ENCODE measurements at places on chromosomes 13 and 19.

DNA sequence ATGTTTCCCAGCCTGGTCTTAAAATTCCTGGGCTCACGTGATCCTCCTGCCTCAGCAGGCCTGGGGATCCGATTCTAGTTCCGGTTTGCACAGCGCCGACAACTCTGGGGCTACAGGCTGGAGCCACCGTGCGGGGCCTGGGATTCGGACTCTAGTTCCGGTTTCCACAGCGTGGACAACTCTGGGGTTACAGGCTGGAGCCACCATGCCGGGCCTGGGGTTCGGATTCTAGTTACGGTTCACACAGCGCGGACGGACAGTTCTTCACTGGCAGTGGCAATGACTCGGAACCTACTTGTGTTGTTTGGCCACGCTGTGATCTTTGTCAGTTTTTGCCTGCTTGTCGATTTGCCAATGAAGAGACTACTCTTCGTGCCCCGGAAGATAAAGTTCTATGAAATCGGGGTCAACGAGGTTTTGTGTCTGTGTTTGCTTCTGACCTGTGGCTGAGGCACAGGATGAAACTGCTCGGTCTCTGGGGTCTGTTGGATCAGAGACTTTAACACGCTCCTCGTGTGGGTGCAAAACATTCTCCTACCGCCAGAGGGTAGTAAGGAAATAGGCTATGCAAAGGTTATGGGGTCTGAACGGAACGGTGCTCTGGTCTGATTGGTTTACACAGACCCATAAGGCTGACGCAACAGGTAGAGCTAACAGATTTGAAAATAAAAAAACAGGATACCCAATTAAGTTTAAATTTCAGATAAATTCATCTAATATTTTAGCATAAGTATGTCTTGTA, 12.1 kb upstream of the ZSCAN1 start:
- DNase-seq = peak; percentile 97

- DNase-seq = peak; percentile 33
These were observed 6.6 kb upstream of the NPAS1 start for GRCh38 chr19:47013041-47013517.

DNA sequence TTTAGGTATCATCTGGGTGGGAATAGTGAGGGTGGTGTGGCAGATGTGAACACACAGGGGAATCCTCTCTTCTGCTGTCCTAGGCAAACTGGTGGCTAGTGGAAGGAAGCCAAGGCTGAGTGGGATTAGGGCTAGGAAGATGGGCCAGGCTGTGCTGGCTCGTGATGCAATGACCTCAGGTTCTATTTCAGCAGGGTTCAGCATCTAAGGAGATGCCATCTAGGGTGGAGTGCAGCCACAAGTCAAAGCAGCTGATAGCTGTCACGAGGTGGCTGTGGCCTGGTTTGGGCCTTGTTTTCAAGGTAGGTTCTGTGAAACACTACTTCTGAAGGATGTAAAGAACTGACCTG, 21.6 kb downstream of the ARL11 start:
- DNase-seq = no peak

- no peak for DNase-seq
These were observed 421.6 kb upstream of the KLF12 start for GRCh38 chr13:74555651-74556420.

GRCh38 chr19:6768236-6768785, 1.1 kb upstream of the SH2D3A start:
- no peak for DNase-seq

DNA sequence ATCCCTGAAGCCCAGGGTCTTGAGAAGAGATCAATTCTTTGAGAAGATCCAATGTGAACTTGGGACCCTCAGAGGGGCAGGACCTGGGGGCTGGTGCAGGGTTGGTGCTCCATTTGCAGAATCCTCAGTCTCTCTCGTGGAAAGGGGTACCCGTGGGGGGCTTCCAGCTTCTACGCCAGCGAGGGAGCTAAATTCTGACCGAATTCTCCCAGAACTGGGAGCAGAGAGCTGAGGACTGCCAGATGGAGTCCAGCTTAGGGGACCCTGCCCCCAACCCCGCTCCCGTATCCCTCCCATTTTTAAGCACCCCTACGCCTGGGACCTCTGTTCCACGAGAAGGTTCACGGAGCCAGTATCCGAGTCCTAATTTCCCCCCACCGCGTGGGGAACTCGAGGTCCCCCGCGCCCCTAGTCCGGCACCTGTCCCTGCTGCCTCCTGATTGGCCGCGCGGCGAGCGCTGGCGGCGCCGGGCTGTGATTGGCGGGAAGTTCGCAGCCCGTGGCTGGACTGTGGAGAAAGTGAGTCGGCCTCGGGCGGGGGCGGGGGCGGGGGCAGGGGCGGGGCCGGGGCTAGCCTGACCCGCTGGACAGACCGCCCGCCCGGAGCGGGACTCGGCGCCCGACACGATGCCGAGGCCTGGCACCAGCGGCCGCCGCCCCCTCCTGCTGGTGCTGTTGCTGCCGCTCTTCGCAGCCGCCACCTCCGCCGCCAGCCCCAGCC, 4.4 kb upstream of the LTBP4 start:
- DNase-seq = no peak

DNA sequence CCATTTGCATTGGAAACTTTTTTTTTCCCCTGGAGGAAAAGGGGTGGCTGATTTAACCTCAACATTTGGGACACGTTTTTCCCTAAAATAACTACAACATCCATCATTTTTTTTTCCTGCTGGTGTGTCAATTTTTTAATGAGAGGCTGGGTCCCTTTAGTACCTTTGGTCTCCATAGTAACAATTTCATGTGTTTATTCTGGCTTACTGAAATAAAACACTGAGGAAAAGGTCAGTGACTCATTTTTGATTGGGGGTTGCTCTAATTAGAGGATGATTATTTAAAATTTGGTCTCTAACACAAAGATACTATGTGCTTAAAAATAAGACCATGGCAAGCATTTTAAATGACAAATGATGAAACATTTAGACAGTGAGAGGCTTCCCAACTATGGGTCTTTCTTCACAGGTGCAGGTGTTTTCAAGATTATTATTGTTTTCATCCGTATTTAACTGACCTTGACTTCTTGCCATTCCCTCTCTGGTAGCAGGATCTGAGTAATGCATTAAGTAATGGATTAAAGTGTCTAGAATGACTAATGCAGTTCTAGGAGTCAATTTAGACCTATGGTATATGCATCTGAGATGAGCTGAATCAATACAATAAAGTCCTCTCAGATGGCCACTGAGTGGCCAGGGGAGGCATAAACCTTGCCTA, 406.4 kb downstream of the KCNRG start:
- DNase-seq = no peak

GRCh38 chr13:76336889-76337844, 549.0 kb downstream of the KCTD12 start:
- DNase-seq = no peak

DNA sequence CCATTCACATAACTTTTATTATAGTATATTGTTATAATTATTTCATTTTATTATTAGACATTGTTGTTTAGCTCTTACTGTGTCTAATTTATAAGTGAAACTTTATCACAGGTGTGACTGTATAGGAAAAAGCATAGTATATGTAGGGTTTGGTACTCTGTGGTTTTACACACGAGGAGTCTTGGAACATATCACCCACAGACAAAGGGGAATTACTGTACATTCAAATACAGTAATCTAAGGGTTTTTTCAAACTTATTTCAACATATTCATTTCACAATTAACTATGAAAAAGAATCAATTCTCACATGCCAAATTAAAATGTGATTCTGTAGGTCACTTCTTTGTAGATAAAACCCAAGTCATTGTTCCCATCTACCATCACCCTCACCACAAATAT, 46.0 kb downstream of the RBM26 start:
- DNase-seq = no peak

GRCh38 chr13:23516702-23517101, 53.5 kb upstream of the TNFRSF19 start:
- no peak for DNase-seq

GRCh38 chr19:56098731-56099568, 22.1 kb downstream of the ZNF787 start:
- no peak for DNase-seq

GRCh38 chr13:23427342-23427843, 6.1 kb downstream of the SACS start:
- no peak for DNase-seq

DNA sequence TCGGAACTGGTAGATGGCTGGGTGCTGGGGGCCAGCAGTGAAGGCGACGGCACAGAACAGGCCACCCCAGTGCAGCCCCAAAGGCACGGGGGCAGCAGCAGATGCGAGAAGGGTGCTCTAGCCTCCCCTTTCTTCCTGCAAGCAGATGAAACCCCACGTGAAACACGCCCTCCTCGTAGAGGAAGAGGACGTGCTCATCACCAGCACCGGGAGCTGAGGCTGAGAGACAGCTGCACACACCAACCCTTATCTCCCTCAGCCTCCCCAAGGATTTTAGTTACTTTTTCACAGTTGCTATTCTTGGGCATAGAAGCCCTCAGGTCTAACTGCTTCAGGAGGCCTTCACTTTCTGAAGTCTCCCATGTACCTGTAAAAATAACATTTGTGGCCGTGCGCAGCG, 11.9 kb downstream of the ZNF787 start:
- no peak for DNase-seq

- DNase-seq = no peak
These were observed 1528.6 kb upstream of the SLC10A2 start for GRCh38 chr13:104594806-104595205.

DNA sequence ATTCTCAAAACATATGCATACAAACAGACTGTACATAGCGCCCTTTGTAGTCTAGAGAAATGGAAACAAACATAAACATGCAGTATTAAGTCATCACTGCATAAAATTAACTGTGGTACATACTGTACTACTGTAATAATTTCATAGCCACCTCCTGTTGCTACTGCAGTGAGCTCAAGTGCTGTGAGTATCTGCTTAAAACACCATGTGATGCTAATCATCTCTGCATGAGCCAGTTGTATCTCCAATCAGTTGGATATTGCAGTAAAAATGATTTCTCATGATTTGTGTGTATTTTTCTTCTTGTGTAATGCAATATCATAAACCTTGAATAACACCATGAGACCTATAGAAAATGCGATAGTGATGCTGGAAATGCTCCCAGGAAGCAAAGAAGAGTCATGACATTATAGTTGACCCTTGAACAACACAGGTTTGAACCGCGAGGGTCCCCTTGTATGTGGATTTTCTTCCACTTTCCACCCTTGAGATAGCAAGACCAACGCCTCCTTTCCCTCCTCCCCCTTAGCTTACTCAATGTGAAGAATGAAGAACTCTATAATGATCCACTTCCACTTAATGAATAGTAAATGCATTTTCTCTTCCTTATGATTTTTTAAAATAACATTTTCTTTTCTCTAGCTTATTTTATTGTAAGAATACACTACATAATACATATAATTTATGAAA, 4.1 kb downstream of the TNFSF13B start:
- no peak for DNase-seq

GRCh38 chr13:36418022-36418805, 14.1 kb upstream of the CCNA1 start:
- peak; percentile 86 for DNase-seq

DNA sequence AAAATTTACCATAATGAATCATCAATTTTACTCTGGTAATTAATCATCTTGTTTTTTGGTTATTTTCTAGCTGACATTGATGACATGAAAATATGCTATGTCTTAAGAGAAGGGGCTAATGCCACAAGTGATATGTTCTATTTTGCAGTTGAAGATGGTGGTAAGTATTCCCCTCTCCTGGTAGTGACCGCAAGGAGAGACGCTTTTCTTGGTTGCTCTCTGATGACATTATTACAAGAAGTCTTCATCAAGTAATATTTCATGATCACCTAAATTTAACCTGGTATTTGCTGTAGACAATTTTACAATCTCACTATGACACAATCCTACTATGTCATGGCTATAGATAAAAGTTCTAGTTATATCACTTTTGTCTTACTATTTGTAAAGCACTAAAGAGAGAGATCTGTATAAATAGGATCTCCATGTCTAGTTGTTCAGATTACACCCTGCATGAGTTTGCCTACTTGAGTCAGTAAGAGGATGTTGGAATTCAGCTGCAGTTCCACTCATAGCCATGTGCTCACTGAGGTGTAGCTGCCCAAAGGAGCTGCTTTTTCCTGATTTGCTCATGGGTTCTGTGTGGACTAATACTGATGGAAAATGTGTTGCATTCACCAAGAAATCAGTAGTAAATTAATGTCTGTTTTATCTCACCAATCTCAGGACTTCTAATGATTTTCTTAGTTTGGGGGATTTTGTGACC, 10.9 kb downstream of the FREM2 start:
- DNase-seq = no peak

- DNase-seq = no peak
These were observed 23.8 kb downstream of the NAXD start for GRCh38 chr13:110638814-110639806.

GRCh38 chr19:50716178-50717025, 3.2 kb downstream of the SHANK1 start:
- DNase-seq = no peak

DNA sequence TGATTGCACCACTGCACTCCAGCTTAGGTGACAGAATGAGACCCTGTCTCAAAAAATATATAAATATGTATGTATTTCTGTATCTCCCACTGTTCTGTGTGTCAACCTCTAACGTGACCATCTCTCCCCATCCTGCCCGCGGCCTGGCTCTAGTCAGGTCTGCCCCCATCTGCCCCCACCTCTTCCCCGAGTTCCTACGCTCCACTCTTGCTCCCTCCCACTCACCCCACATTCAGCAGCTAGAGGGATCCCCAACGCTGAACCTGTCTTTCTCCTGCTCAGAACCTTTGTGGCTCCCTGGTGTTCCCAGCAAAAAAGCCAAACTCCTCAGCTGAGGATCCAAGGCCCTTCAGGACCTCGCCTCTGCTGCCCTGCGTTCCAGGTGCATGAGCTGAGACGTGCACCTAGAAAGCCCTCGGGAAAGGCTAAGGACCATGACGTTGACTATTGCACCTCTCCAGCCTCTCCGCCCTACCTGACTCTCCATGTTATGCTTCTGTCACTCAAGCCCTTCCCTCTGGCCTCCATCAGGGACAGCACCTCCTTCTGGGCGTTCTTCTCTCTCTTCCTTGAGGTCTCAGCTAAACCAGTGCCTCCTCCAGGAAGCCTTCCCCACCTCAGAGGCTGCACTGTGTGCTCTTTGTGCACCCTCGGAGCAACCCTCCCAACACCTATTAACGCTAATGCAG, 18.1 kb downstream of the AKT2 start:
- DNase-seq = no peak

- no peak for DNase-seq
These were observed 14.9 kb upstream of the PVR start for GRCh38 chr19:44628793-44629192.

DNA sequence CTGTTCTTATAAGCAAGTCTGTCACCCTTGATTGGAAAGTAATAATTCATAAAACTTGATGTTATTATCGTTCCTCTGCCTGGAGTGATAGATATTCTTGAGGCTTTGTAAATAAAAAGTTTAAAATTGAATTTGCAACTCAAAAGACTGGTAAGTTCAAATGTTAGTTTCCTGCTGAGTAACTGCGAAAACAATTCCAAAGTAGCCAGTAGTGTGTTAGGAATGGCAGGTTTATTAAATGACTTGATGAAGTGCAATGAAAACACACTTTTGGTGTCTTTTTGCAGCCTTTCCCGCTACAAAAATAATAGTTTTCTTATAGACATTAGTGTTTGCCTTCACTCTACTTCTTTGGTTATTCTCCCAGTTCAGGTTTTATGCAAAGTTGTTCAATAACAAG, 299.3 kb downstream of the DLEU7 start:
- no peak for DNase-seq
